Sigmoid colon (tissue), 7 donors: ENCODE measurements at places on chromosomes 5 and 9. TPM values are rescaled to one million over a fixed set of nuclear protein-coding genes. Genes with fewer than 3 reads are reported as not detected.
A peak's percentile ranks its signal among the peaks of the same experiment; 100 is the strongest.

Gene NPDC1
- total RNA-seq: 24.2 TPM

Gene PDE8B
- total RNA-seq: 2.9 TPM

Gene CDO1
- 20.5 TPM for total RNA-seq

Gene NR4A3
- 3.9 TPM for total RNA-seq

Gene GLIPR2
- total RNA-seq: 90.6 TPM

Gene OCLN
- total RNA-seq: 1.6 TPM

GRCh38 chr9:89223396-89223977, 44.9 kb upstream of the SHC3 start:
- H3K27ac ChIP-seq: no peak overlapping the region
- DNase-seq: no peak
- no peak overlapping the region for H3K4me3 ChIP-seq
- H3K36me3 ChIP-seq: no peaks in the 10 kb centered on the region
- H3K4me1 ChIP-seq: peaks cover 13% of the 10 kb centered on the region

- H3K36me3 ChIP-seq: no peaks in the 10 kb centered on the region
- no peaks in the 10 kb centered on the region for H3K4me1 ChIP-seq
- no peak for DNase-seq
Measured at GRCh38 chr5:101995585-101995984, 300.5 kb downstream of the SLCO4C1 start.

DNA sequence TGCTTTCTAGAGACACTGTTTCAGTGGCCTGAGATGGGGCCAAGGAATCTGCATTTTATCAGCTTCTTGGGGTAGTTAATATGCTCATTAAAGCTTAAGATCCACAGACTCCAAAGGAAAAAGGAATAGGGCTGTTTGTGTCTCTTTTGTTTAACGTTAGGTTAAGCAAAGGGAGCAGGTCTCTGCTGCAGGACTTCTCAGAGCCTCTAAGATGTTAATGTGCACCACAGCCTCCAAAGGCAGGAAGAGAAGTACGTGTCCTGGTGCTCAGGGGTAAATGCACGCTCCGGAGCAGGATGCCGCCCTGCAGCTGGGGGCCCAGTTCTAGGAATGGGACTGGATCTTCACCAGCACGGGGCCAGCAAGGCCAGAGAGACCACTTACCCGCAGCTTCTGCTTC, 19.6 kb downstream of the SPARC start:
- peaks cover 64% of the 10 kb centered on the region for H3K36me3 ChIP-seq
- H3K4me1 ChIP-seq: peaks cover 83% of the 10 kb centered on the region
- no peak for DNase-seq
- no peaks in the 10 kb centered on the region for H3K27me3 ChIP-seq
- H3K4me3 ChIP-seq: no peak overlapping the region

DNA sequence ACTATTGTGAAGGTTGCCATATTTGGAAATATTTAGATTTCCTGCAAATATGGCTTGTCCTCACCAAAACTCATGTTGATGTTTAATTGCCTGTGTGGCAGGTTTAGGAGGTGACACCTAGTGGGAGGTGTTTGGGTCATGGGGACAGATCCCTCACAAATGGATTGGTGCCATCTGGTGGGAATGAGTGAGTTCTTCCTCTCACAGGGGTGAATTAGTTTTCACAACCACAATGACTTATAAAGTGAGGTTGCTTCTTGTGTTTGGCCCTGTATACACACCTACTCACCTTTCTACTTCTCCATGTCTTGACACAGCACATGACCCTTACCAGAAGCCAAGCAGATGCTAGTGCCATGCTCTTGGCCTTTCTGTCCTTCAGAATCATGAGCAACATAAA, 41.1 kb downstream of the ISOC1 start:
- no peak overlapping the region for H3K27ac ChIP-seq
- DNase-seq: no peak

- H3K27ac ChIP-seq: peak overlapping the region; percentile 9
- DNase-seq: no peak
- H3K4me1 ChIP-seq: peaks cover 49% of the 10 kb centered on the region
- no peaks in the 10 kb centered on the region for H3K36me3 ChIP-seq
Measured at GRCh38 chr5:138844812-138845513, 30.2 kb downstream of the LRRTM2 start.

GRCh38 chr5:43357067-43357466, 43.9 kb upstream of the HMGCS1 start:
- H3K27ac ChIP-seq: no peak overlapping the region
- no peaks in the 10 kb centered on the region for H3K4me1 ChIP-seq
- H3K27me3 ChIP-seq: no peaks in the 10 kb centered on the region
- H3K36me3 ChIP-seq: no peaks in the 10 kb centered on the region
- H3K4me3 ChIP-seq: no peak overlapping the region

GRCh38 chr9:101840694-101841188, 102.3 kb upstream of the GRIN3A start:
- no peak overlapping the region for H3K27ac ChIP-seq
- H3K36me3 ChIP-seq: no peaks in the 10 kb centered on the region
- no peak overlapping the region for H3K4me3 ChIP-seq
- no peaks in the 10 kb centered on the region for H3K4me1 ChIP-seq
- no peak for DNase-seq
